SHP77 treated with DMSO at 0.1 percent for 48 hours (cell line): ENCODE measurements at places on chromosomes 7 and 10.
A peak's percentile ranks its signal among the peaks of the same experiment; 100 is the strongest.

DNA sequence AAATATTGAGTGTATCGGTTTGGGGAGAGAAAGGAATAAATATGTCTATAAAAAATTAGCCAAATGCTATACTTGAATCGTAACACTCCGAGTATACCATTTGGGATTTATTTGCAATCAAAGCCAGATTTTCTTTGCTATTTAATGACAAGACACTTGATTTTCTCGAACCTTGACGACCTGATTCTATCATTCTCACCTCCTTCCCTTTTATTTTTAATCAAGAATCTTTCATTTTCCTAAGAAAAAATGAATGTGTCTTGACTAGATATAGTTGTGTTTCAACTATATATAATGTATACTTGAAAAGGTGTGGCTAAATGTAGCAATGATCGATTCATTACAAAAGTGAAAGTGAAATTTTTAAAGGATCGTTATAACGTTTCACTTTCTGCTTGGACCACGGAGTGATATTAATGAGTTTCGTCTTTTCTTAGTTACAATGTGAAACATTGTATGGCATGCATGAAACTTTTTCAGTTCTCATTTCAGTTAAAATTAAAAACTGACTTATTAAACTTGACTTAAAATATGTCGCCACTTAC lies 562 bp downstream of the NUB1 start:
- no peak for DNase-seq

DNA sequence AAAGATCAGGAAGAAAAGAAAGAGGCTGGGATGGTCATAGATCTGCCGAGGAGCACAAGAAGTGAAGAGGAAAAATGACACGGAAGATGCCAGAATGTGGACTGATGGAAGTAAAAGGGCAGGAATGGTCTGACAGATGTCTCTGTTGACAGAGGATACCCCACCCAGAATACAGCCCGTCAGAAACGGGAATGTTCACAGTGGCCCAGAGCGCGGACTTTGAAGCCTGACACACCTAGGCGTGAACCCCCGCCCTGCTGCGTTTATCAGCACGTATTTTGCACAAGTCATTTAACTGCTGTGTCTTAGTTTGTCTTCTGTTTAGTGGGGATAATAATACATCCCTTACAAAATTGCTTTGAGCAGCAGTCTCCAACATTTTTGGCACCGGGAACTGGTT lies 27.1 kb downstream of the AKR1B1 start:
- DNase-seq, result no peak

DNA sequence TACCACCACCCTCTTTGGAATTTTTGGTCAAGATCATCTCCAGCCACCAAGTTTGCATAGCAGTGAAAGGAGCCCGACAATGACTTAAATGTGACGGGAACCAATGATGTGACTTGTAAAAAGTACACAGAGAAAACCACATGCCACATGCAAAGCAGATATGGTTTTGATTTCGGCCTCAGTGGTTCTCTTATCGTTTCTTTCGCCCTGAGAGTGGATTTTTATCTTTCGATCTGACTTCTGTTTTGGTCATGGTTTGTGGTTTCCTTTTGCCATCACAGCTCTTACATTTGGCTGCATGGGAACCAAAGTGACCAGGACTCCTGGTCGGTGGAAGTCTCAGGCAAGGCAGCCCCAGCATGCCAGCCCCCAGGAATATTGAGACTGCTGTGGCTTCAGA lies 31.5 kb downstream of the TCF7L2 start:
- DNase-seq, result no peak

DNA sequence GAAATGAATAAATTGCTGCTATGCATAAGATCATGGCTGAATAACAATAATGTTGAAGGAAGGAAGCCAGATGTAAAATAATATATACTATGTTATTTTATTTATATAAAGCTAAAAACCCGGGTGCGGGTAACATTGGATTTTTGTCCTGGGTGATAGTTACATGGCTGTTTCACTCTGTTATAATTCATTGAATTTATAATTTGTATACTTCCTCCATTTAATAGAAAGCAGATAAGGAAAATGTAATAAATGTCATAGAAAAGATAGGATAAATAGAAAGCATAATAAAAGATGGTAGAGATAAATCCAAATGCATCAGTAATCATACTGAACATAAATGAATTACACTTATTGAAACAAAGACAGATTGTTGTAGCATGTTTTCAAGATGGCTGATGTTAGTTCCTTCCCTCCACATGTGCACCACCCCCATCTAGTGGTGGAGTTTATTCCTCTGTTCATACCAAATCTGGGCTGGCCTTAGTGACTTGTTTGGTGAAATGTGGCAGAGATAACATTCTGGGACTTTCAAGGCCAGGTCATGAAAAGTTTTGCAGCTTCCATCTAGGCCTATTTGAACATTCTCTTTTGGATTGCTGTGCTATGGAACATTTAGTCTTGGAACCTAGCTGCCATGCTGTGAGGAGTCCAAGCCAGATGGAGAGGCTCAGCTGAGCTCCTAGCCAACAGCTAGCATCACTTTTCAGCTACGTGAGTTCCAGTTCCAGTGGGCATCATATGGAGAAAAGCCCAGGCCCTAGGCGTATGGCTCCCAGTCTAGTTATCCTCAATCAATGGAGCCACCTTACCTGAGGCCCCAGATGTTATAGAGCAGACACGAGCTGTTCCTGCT lies 46.9 kb downstream of the AHCYL2 start:
- DNase-seq, result no peak

- DNase-seq, result no peak
These were observed 17.0 kb downstream of the CUBN start for GRCh38 chr10:17112566-17112965.

DNA sequence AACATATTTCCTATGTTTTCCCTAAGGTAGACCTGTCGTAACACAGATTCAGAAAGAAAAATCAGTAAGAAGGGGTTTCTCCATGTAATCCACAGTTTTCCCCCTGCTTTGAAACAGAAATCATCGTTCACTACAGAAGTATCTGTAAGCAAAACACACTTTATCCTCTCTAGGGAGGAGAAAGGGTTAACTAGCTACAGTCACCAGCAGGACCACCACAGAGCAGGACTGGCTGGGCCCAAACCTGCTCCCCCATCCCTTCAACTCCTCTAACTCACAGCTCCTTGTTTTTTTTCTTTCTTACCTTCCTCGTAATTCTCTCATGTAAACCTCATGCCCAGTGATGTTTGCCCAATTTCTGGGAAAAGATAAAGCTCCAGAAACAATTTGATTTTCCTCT lies 167.7 kb downstream of the RAPGEF5 start:
- DNase-seq, result no peak

DNA sequence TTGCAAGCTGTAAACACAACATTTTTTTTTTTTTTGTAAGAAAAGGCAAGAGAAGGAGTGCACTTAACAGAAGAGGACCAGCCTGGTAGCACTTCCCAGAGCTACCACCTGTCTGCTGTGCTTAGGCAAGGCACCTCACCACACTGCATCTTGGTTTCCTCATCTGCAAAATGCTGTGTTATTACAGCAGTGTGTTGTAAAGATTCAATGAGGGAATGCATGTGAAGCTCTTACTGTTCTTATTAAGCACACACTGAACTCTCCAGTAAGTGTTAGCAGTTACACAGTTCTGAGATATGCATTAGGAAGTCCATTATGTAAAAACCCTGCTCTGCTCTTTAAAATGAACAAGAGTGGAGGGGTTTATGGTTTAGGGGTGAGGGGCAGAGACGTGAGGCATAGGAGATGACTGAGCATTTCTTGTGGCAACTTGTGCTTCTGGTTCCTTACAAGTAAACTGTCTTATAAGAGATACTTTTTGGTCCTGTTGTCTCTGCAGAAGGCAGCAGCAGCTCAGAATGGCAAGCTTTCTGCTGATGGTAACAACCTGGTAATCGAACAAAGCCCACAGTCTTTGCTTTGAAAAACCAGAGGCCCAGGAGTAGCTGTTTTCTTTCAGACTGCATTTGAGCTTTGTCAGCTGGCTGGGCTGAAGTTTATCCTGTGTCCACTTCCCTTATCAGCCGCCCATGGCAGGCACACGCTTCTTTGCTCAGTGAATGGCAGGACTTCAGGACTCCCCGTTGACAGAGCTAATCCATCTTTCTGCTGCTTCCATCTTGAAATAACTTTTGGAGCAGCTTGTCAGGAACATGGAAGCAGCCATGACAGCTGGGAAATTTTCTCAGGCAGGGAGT lies 98.8 kb upstream of the BMPER start:
- no peak for DNase-seq

GRCh38 chr7:85622059-85622458 lies 435.2 kb upstream of the SEMA3D start:
- DNase-seq, result no peak

GRCh38 chr7:69338144-69338543 lies 260.1 kb upstream of the AUTS2 start:
- no peak for DNase-seq

DNA sequence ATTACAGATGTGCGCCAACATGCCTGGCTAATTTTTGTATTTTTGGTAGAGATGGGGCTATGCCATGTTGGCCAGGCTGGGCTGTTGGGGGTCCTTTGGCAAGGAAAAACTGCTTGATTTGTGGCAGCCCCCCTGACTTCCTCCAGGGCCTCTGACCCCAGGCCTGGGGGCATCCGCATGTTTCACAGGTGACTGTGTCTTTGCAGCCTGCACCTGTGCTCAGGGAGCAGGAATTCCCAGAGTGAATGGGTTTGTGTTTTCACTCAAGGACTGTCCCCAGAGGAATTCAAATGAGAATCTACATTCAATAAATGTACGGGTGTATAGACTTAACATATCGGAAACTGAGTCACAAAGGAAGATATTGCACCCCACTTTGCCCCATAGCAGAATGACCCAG lies 11.6 kb upstream of the CLIP2 start:
- no peak for DNase-seq

GRCh38 chr7:44889086-44889781 lies 3.9 kb upstream of the PURB start:
- DNase-seq, result no peak

DNA sequence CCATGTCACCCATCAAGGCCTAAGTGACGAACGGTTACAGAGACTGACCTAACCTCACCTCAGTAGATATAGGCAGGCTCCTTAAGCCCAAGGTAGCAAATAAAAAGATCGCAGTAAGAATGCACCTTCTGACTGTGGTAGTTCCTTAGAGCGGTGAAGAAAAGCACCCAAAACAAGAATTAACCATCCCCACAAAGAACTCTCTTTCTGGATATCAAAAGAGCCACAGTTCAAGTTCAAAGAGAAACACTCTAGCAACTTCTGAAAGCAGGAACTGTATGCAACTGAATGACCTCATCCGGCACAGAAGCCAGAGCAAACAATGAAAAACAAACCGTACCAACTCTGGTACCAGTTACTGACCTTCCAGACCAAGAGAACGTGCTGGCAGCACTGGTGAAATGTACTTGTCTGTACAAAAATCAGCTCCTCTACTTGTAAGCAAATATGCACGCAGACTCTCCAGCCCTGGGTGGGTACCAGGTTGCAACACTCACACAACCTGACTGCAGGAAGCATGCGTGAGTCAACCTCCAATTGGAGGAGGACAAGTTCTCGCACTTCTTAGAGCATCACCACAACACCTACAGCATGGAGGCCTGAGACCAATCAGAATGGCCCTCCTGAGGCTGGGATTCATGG lies 202.7 kb downstream of the FAM107B start:
- DNase-seq, result no peak

- peak; percentile 72 for DNase-seq
These were observed 128.4 kb downstream of the ABCA13 start for GRCh38 chr7:48299580-48300169.

DNA sequence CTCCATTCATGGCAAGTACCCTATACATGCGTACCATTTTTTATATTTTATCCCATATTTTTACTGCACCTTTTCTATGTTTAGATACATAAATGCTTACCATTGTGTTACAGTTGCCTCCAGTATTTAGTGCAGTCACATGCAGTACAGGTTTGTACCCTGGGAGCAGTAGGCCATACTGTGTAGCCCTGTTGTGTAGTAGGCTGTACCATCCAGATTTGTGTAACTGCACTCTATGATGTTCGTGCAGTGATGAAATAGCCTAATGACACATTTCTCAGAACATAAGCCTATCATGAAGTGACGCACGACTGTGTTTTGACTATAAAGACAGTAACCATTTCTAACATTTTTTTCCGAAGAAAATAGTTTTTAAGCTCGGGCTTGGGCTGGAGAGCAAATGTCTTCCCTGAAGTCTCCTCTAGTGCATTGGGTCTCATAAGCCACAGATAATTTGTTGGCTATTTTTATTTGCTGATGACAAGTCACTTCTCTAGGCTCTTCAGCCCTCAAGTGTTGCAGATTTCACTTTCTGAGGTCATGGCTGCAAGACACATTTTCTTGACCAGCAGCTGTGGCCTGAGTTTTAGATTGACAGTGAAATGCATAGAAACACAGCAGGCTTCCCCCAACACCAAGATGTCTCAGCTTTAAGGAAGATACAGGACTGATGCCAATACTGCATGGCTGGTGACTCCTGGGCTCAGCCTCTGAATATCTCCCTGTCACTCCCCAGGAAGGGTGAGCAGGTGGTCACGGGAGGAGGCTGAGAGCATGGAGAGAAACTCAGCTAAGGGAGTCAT lies 26.9 kb downstream of the EPDR1 start:
- DNase-seq, result no peak

DNA sequence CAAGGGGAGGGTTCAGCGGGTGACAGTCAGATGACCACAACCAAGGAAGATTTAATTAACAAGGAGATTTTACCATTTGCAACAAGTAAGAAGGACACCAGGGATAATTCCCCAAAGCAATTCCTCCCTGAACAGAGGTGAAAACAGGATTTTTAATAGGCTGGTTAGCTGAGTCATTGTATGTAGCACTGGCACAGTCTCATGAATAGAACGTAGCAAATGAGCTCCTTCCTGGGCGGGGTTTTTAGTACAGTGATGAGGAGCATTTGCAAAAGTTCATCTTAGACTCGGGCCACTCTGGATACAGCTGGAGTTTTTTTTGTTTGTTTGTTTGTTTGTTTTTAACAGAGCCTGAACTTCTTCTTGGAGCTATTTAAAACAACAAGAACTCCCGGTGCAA lies 39.0 kb downstream of the TAC1 start:
- DNase-seq, result no peak

GRCh38 chr10:57338823-57339558 lies 928.7 kb downstream of the IPMK start:
- DNase-seq, result no peak

- DNase-seq, result peak; percentile 69
These were observed 30.6 kb downstream of the TLX1 start for GRCh38 chr10:101161494-101162299.

GRCh38 chr10:100131571-100131970 lies 49.9 kb upstream of the CPN1 start:
- DNase-seq, result no peak

- no peak for DNase-seq
These were observed 261.3 kb downstream of the CCSER2 start for GRCh38 chr10:84589526-84590205.

- DNase-seq, result no peak
These were observed 54.1 kb upstream of the TNS3 start for GRCh38 chr7:47636081-47636432.

GRCh38 chr10:110416776-110417711 lies 80.7 kb upstream of the DUSP5 start:
- no peak for DNase-seq

DNA sequence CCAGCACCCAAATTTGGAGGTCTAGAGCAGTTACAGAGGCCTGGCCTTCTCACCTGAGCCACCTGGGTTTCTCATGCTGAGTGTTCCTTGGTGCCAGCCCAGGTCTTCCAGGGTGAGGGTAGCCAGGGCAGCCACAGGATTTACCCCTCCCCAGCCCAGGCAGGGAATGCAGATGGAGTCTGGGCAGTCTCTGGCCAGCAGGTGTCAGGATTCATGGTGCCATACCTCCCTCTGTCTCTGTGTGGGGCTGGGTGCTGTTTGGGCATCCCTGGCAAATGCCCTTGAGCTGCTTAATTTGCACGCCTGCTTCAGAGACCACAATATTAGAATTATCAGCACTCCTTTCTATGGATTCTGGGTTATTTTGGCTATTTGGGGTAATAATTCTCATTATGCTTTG lies 246.7 kb downstream of the GFRA1 start:
- no peak for DNase-seq
